ENCODE measurements at places on chromosomes 5 and 9. TPM values are rescaled to one million over a fixed set of nuclear protein-coding genes. Genes with fewer than 3 reads are reported as not detected.

DNA sequence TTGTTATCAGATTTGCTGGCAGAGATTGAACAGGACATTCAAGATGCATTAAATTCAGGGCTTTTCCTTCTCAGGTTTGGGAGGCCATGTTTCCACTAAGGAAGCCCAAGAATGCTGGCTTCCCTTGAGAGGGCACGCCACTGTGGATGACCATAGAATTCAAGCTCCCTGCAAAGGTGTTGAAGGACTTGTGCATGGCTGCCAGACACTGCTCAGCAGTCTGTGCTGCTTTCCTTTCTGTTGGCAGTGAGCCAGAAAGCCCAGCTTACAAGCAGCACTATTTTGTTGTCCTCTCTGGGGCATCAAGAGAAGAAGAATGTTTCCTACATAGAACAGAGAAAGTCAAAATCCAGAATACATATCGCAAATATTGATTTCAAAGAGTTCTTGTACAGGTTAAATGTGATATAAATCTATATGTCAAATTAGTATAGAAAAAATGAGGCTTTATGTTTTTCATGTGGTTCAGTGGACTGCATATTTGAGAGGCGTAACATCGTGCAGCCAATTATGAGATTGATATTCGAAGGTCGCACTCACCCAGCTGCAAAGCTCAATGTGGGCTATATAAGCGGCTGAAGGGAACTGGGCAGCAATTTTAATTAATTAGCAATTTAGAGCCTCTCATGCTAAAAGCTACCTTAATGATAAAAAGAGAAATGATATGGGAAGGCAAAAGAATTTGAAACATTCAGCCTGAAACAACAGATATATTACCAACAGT is 103.1 kb upstream of the ISL1 start:
- no peaks in the 10 kb centered on the region for H3K36me3 ChIP-seq
- no peak overlapping the region for H3K27ac ChIP-seq
- no peaks in the 10 kb centered on the region for H3K27me3 ChIP-seq

DNA sequence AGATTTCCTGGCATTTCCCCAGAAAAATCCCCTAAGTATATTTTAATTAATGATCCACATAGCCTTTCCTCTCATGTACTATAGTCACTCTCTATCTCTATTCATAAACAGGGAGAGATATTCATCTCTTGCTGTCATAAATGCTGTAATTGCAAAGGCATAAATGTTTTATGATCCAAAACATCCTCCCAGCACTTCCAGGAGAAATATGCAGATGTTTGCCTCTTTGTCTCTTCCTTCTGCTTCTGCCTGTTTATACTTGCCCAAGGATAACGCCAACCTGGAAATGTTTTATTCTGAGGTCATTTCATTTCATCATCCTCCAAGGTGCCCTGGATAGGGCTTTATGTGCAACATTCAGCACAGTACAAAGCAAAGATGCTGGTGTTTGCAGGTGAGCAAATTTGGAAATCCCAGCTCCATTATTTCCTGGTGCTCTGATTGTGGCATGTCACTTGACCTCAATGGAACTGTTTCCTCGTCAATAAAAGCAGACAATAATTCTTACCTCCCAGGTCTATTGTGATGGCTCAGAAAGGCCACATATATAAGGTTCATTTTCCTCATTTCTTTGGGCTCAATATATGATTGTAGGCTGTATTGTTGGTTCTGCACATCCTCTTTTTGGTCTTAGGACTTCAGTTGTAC is 6.9 kb downstream of the TNFSF15 start:
- no peaks in the 10 kb centered on the region for H3K4me1 ChIP-seq
- no peak overlapping the region for H3K27ac ChIP-seq
- H3K4me3 ChIP-seq, result no peak overlapping the region
- no peak for DNase-seq
- H3K36me3 ChIP-seq, result no peaks in the 10 kb centered on the region
- H3K27me3 ChIP-seq, result no peaks in the 10 kb centered on the region

DNA sequence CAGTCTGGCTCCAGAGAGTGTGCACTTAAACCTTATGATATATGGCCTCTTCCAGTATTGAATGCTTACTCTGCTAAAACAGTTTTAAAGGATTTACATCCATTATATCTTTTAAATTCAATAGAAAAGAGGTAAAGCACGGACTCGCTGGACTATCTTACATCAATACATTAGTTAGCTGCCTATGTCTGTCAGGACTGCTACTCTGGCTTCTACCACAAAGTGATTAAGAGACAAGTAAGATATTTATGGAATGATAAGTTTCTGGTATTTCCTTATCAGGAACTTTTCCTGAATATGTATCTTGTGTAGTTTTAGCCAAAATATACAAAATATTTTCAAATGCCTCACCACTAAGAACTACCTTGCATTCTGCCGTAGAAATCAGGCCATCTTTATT is 295.1 kb downstream of the ISL1 start:
- H3K4me1 ChIP-seq, result no peaks in the 10 kb centered on the region
- H3K27ac ChIP-seq, result no peak overlapping the region
- DNase-seq, result no peak
- H3K36me3 ChIP-seq, result no peaks in the 10 kb centered on the region
- no peaks in the 10 kb centered on the region for H3K27me3 ChIP-seq

GRCh38 chr5:177462021-177462670 is 11.3 kb downstream of the DBN1 start:
- peaks cover 8% of the 10 kb centered on the region for H3K36me3 ChIP-seq
- no peak overlapping the region for H3K4me3 ChIP-seq
- no peak overlapping the region for H3K27ac ChIP-seq
- no peaks in the 10 kb centered on the region for H3K4me1 ChIP-seq
- DNase-seq, result no peak

DNA sequence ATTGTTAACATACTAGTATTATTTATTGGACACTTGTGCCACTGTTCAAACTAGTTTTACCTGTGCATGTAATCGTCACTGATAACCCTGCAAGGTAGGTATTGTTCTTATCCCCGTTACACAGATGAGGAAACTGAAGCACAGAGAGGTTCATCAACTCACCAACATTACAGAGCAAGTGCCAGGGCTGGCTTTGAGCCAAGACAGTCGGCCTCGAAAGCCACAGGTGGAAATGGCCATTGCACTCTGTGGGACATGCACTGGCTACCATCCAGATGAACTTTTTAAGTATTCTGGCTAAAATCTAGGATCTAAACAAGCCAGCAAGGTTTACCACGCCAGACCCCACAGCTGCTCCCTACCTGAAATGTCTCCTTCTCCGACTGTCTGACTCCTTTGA is 57.9 kb downstream of the TEX10 start:
- H3K27me3 ChIP-seq, result no peaks in the 10 kb centered on the region
- H3K4me3 ChIP-seq, result no peak overlapping the region
- H3K4me1 ChIP-seq, result no peaks in the 10 kb centered on the region
- H3K27ac ChIP-seq, result no peak overlapping the region

DNA sequence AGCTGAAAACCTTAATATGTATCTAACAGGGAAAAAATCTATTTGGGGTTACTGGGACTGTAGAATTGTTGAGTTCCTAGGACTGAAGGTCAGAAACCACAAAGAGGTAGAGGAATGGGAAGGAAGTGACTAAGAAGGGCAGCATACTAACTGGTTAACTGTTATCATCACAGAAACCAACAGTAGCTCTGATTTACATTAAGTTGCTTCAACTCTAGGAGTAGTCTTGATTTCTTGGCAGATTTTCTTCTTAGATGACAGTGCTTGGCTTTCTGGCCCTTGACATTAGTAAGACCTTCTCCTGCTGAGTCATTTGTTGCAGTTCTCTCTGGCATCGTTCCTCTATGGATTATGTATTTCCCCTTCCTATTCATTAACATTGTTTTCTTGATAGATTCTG is 116.1 kb upstream of the RASA1 start:
- H3K36me3 ChIP-seq, result no peaks in the 10 kb centered on the region
- no peaks in the 10 kb centered on the region for H3K27me3 ChIP-seq
- H3K4me1 ChIP-seq, result no peaks in the 10 kb centered on the region
- H3K27ac ChIP-seq, result no peak overlapping the region
- DNase-seq, result no peak

Gene LCN2
- total RNA-seq, result 1.1 TPM

Gene TMEM174
- not detected for total RNA-seq

Gene CCL27
- not detected for total RNA-seq
